ENCODE measurements at places on chromosomes 7 and 10.

DNA sequence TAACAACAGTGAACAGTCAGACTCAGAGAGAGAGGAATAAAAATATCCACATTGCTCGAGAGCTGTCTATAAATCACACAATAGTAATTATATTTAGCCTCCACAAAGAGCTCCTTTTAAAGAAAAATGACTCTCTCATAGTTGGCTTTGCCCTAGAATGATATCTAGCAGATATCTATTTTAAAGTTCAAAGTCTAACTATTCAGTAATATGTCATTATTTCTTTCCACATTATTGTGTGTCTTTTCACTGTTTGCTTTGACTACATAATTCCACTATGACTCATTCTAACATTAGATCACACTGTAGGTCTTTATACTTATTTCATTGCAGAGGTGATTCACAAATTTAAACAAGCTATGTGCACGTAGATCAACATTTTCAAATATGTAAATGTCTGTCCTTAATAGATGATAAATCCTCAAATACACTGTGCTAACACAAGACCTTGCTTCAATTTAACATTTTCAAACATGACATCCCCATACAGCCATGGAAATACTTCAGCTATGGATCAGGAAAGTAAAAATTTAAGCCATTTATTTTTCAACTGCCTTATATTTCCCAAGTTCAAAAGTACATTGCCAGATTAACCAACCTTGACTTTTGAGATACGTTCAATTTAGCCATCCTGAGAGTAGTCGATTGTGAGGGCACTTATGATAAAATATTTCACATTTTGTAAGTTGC, 99.9 kb upstream of the AKR1E2 start:
- DNase-seq: peak; percentile 60

DNA sequence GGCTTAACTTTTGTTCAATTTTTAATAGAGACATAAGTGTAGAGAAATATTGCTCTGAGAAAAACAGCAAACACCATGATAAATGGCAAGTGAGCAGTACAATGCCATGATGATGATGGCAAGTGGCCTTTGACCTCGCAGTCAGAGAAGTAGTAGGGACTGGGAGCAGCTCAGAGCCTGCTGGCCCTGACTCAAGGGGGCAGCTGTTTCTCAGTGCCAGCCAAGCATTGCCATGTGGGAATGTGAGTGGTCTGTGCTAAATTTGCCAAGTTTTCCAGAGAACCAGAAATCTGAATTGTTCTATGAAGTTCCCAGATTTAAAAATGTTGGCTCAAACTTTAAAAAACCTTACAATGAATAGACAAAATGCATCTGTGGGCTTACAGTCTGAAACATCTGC, 187.9 kb downstream of the BICC1 start:
- DNase-seq: no peak

- no peak for DNase-seq
Observed at GRCh38 chr7:27073076-27073475, 22.7 kb downstream of the HOXA1 start.

DNA sequence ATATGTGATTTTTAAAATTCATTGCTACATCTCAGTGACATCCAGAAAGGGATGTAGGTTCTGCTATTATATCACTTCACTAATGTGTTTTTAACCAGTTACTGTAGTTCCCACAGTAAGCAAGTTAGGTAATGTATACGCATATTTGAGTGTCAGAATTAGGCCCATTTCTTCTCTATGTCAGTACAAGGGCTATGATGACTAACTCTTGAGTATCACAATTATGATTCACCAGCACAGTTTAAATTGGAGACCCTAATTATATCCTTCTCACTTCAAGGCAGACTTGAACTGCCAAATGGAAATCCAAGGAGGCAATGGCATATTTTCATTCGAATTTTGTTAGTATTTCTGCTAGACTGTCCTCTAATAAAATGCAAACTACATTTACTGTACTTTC, 23.6 kb downstream of the BZW2 start:
- peak; percentile 60 for DNase-seq

GRCh38 chr7:88965371-88965770, 169.8 kb upstream of the TEX47 start:
- no peak for DNase-seq

DNA sequence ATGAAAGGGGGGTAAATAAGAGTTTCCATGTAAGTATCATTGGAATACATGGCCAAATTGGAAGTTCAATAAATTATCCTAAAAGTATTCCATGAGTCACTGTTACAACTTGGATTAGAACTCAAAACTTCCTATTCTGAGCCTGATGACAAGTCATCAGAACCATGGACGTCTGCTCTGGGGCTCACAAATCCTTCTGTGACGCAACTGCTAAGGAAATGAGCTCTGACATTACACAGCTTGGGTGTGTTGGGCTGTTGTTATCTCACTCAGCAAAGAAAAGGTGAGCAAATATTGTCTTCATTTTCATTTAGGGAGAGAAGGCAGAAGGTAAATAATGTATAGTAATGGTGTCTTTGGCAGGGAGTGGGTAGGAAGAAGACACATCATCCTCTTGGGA, 214.8 kb upstream of the ADO start:
- DNase-seq: no peak

DNA sequence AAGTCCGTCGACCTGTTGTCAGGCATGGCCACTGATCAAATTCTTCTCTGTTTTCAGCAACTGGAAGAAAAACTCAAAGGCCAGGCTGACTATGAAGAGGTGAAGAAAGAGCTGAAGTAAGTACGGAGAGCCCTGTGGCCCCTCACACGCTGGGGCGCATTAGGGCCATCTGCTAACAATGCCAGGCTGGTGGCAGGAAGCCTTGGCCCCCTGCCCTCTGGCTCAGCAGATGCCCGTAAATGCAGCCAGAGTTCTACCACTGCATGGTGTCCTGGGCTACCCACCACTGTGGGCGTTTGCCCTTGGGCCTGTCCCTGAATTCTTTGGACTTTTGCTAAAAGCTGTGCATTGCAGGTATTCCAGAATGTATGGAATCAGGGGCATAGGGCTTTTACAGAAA, 96.9 kb upstream of the SH2B2 start:
- DNase-seq: no peak

GRCh38 chr10:62527019-62527827, 153.1 kb downstream of the ZNF365 start:
- no peak for DNase-seq

- DNase-seq: peak; percentile 32
Observed at GRCh38 chr7:18356191-18356645, 139.3 kb upstream of the HDAC9 start.

DNA sequence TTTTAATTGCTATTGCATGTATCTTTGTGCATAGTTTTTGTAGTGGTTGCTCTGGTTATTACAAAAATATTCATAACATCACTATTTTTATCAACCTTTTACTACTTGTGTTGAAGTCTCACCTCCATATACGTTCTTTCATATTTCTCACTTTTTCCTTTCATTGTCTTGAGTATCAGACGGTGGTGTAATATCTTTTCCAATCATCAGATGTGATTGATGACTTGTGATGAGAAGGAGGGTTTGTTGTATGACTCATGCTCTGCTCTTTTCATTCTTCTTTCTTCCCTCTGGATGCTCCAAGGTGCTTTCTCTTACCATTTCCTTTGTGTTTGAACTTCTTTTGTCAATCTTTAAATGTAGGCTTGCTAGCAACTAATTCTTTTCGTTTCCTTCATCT, 310.2 kb downstream of the TNS3 start:
- DNase-seq: no peak

DNA sequence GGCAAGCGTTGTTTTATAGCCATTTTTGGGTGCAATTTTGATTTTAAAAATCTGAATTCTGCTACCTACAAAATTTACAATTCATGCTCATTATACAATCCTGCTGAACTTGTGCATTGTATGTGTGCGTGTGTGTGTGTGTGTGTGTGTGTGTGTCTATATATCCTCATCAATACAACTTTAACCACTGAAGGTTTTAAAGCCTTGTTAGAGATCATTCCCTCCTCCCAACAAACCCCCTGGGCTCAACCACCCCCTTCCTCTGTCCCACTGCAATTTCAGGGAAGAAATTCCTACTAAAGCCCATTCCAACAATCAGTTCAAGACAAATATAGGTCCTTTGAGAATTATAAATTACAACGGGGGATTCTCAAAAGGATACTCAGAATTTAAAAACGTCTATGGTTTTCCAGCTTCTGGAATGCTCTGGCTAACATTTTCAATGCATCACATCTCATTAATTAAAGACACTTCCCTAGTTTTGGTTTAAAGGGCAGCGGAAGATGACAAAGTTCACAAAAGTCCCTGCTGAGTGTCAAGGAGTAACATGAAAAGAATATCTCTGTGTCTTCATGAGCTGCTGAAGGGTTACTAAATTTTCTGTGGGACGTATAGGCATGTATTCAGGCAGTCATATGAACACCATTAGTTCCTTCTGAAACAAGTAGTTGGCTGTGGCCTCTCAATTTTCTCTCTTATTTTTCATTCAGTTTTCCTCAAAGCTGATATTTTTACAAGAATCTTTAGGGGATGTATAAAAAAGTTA, 889 bp upstream of the SEMA3A start:
- no peak for DNase-seq

GRCh38 chr7:135743907-135744731, 4.5 kb downstream of the FAM180A start:
- no peak for DNase-seq

DNA sequence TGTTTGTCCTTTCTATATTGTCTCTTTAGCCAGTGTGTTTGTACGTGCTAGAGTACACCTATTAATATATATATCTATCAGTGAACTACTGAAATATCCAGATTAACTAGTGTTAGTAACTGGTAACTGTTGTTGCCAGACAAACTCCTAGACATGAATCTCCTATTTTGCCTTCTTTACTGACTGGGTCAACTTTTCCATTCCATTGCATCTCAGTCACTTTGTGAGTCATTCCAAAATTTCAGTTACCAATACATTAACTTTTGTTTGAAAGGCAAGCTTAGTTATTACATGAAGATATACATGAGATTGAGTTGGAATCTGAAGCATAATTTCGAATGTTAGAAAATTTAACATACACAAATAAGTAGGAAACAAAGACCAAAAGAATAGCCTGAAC, 51.4 kb downstream of the BTAF1 start:
- peak; percentile 35 for DNase-seq

DNA sequence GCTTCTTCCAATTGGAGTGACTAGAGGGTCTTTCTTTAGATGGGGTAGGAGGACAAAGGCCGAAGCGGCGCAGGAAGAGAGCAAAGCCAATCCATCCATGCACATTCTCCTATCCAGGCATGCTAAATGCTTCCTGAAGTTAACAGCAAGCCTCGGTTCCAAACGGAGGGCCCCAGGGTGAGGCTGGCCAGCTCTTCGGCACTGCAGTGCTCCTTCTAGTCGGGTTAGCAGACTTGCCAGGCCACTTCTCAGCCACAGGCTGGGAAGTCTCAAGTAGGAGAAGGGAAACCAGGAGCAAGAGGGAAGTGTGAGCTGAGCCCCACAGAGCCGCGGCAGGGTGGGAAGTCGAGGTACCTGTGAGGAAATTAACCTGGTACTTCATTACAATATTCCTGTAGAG, 253.8 kb upstream of the INHBA start:
- no peak for DNase-seq

DNA sequence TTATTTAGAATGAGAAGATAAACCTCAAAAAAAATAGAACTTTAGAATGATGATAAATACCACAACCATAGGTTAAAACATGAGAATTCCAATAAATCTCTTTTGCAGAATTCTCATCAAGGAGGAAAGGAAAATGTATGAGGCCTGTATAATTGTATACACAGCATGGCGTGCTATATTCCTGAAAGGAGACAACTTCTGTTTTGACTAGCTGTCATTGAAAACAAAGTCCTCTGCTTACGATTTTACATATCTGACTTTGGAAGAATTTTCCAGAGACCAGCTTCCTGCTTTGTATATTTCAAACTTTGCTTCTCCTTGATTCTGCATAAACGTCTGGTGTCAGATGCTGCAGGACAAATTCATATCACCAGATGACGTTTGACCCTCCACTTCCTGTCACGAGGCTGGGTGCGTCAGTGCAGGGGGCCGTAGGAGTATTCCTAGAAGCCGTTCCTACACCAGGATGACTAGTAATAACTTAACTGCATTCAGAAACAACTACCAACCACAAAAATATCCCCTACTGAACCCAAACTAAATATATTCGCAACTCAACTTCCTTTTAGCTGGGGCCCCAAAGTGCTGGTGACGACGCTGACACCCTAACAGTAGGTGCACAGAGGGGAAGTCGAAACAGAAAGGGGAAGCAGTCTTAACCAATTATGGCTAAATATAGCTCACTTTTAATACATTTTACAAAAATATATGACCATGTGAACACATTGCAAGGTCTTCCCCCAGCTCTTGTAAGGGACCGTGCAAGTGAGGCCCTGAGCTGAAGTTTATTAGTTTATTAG, 178.6 kb upstream of the INHBA start:
- no peak for DNase-seq

- DNase-seq: no peak
Observed at GRCh38 chr7:85655252-85655651, 468.4 kb upstream of the SEMA3D start.

DNA sequence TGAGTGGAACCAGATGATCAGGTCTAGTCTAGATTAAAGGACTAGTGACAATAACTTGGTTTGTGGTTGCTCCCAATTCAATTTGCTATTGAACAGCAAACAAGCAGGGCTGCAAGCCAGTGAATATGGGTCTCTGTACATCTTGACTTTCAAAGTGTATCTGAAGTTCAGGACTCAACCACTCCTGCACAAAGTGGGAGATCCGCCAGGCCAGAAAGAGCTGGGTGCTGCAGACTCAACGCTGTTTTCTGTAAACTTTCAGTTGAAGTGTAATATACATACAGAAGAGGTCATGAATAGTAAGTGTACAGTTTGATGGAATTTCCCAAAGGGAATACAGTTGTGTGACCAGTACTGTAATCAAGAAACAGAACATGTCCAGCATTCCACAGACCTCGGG, 416.6 kb downstream of the RPS24 start:
- DNase-seq: no peak

GRCh38 chr7:26880852-26881251, 16.5 kb upstream of the SKAP2 start:
- no peak for DNase-seq

DNA sequence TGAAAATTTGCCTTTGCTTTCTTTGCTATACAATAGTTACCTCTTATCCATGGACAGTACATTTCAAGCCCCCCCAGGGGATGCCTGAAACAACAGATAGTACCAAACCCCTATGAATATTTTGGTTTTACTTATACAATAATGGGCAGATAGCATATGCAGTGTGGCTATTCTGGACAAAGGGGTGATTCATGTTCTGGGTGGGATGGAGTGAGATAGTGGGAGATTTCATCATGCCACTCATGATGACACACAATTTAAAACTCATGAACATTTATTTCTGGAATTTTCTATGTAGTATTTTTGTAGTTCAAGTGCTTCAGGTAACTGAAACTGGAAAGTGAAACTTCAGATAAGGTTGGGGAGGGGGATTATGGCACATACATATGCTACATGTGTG, 12.0 kb downstream of the STARD3NL start:
- no peak for DNase-seq
